ENCODE measurements at places on chromosomes 12 and 14. TPM values are rescaled to one million over a fixed set of nuclear protein-coding genes. Genes with fewer than 3 reads are reported as not detected.

DBX2 gene
- not detected for total RNA-seq

DDIT3 gene
- 89.9 TPM for total RNA-seq

CLECL1 gene
- not detected for total RNA-seq

- H3K4me3 ChIP-seq = no peak overlapping the region
- DNase-seq = no peak
- no peaks in the 10 kb centered on the region for H3K27me3 ChIP-seq
- H3K4me1 ChIP-seq = peaks cover 28% of the 10 kb centered on the region
- H3K27ac ChIP-seq = no peak overlapping the region
- H3K36me3 ChIP-seq = no peaks in the 10 kb centered on the region
Observed at GRCh38 chr12:67774983-67775587, 126.5 kb downstream of the DYRK2 start.

DNA sequence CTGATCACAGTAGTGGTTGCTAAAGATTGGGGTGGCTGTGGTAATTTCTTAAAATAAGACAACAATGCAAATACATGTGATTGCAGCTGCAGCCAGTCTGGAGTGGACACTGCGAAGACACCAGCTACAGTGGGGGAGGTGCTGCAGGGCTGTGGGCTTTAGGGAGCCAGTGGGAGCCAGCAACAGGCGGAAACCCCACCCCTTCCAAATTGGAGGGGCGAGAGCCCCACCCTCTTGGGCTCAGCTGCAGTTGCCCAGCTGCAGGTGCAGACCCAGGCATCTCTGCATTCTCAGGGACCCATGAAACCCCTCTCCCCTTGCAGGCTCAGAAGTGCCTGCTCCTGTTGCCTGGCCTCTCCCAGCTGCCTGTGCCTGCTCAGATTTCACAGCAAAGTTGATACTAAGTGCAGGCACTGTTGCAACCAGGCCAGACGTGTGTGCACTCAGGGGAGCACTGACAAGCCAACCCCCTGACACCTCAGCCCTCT, 104.8 kb downstream of the MYF5 start:
- H3K27ac ChIP-seq = no peak overlapping the region
- peaks cover 2% of the 10 kb centered on the region for H3K36me3 ChIP-seq
- H3K4me1 ChIP-seq = no peaks in the 10 kb centered on the region
- no peaks in the 10 kb centered on the region for H3K27me3 ChIP-seq
- no peak overlapping the region for H3K4me3 ChIP-seq

GRCh38 chr14:92323011-92323915, at the start of gene SLC24A4:
Gene SLC24A4 (plus strand): TSS chr14:92323165. CDS start chr14:92323831, 666 bp downstream.
- peaks cover 80% of the 10 kb centered on the region for H3K27me3 ChIP-seq
- H3K27ac ChIP-seq = no peak within 1 kb of the TSS
- H3K36me3 ChIP-seq = no peaks in the 10 kb centered on the region
- H3K4me3 ChIP-seq = peak within 1 kb of the TSS; percentile 67
- DNase-seq = no peak

GRCh38 chr12:50517421-50518048, 12.8 kb downstream of the DIP2B start:
- H3K27ac ChIP-seq = no peak overlapping the region
- no peak overlapping the region for H3K4me3 ChIP-seq
- DNase-seq = no peak
- H3K4me1 ChIP-seq = peaks cover 18% of the 10 kb centered on the region
- no peaks in the 10 kb centered on the region for H3K27me3 ChIP-seq
- H3K36me3 ChIP-seq = no peaks in the 10 kb centered on the region
